ENCODE measurements at places on chromosomes 16 and 17.
A peak's percentile ranks its signal among the peaks of the same experiment; 100 is the strongest.

DNA sequence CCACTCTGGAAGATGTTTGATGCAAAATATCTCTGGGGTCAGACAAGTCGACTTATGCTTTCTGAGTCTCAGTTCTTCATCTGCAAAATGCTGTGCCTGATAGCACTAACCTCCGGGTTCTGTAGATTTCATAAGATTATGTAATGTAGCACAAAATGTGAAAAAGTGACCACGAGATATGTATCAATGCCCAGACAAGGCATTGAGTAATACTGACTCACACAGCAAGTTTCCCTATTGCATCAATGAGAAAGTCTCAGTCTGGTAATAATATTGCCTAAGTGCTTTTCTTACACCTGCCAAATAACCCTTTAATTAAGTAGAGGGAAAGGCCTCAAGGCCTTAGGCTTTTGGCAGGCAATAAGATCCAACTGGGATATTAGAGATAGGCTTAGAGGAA is 41.4 kb upstream of the MMP2 start:
- no peak for DNase-seq

DNA sequence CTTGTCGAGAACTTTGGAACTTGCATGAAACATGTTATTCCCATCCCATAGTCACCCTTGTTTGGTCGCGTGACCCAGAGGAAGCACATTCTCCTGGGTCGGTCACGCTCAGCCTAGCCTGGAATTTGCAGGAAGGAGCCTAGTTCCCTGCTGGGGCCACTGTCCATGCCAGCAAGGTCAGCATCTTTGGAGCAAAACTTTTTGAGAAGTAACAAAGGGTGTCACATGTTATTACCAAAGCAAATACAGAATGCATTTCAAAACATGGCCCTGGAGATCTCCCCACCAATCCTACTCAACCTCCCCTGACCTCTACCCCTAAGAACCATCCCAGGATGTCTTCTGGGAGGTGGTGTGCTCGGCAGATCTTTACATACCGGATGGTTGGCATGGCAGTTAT is 26.2 kb upstream of the IRF8 start:
- DNase-seq = no peak

- DNase-seq = no peak
Measured at GRCh38 chr17:80262775-80263244, 2.2 kb downstream of the RNF213 start.

GRCh38 chr17:28712705-28713415 is 1.2 kb upstream of the PROCA1 start:
- no peak for DNase-seq

DNA sequence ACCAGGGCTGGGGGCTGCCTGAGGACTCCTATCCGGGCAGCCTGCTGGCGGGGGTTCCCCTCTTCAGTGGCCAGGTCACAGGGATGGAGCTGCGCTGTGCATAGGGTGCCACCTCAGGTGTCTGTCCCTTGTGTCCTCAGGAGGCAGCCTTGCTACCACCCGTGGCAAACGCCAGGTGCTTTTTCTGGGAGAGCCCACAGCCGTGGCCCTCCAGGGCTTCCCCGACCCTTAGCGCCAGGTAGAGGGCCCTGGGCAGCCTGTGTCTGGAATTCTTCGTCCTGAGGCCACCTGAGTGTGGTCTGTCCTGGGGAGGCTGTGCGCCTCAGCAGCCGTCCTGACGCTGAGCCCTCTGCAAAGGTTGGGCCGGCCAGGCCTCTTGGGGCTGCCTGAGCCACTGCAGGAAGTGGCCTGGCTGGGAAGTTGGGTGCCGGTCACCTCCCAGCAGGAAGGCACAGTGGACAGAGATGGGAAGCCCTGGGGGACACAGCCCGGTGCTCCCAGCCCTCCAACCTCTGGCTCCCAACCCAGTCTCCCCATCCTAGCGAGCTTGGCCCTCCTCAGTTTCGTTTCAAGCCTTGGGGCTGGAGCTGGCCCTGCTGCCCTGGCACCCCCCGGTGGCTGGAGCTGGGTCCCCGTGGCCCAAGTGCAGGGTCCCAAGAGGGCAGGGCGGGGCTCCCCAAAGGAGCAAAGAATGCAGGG is 7.6 kb upstream of the BAIAP3 start:
- DNase-seq = no peak

- DNase-seq = no peak
Measured at GRCh38 chr17:4221899-4222659, 41.7 kb downstream of the ANKFY1 start.

GRCh38 chr17:49604314-49604869 is 28.7 kb downstream of the NXPH3 start:
- no peak for DNase-seq

DNA sequence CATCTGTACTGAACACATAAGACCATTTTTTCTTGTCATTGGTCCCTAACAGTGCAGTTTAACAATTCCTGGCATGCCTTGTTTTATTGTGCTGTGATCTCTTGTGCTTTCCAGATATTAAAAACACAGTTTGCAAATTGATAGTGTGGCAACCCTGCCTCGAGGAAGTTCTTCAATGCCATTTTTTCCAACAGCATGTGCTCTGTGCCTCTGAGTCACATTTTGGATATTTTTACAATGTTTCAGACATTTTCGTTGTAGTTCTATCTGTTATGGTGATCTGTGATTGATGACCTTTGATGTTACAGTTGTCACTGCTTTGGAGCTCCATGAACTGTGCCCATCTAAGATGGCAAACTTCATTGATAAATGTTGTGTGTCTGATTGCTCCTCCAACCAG is 66.2 kb downstream of the GOSR1 start:
- no peak for DNase-seq

DNA sequence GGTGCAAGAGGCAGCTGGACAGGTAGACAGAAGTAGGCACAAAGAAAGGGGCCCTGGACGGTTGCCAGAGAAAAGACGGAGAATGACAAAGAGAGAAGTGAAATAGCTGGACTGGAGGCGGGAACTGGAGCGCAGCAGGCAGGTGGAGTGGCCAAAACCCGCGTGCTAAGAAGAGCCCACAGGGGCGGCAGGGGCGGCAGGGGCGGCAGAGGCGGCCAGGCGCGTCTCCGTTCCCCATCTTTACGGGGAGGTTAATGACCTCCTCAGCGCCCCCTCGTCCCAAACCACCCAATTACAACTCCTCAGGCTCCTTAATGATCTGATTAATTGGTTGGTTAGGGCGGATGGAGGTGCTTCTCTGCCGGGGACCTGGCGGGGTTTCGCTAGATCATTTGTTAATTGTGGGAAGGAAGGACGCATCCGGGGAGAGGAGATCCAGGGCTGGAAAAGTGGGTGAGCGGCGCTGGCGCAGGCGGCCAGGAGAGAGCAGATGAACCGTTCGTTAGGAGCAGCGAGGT is 15.4 kb upstream of the HOXB9 start:
- no peak for DNase-seq

DNA sequence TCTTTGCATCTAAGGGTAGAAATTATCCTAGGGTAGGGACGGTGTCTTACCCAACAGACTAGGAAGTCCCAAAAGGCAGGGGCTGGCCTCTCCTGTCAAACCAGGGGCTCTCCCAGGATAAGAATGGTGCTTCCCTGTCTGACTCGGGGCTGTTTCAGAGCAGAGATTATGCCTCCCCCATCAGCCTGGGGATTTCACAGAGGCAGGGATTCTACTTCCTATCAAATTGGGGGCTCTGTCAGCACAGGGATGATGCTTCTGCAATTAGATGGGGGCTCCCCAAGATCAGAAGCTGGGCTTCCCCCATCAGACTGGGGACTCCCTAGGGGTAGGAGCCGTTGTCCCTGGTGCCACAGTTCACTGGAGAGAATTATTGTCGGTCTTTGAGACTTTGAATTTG is 2.3 kb downstream of the NXPH3 start:
- no peak for DNase-seq

DNA sequence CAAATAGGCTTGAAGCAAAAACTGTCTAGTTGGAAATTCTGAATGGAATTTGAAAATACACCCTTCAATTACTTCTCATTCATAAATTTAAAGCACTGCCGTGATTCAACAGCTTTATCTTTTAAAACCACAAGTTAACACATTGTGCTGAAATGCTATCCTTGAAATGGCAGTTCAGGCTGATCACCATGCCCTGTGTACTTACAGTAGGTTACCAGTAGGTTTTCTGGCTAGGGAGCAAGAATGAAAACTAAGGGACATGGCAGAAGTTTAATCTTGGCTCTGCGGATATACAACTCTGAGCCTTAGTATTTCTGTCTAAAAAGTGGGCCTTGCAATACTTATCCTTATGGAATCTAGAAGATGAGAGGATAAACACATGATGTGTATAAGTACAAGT is 28.0 kb downstream of the NXPH3 start:
- DNase-seq = no peak

DNA sequence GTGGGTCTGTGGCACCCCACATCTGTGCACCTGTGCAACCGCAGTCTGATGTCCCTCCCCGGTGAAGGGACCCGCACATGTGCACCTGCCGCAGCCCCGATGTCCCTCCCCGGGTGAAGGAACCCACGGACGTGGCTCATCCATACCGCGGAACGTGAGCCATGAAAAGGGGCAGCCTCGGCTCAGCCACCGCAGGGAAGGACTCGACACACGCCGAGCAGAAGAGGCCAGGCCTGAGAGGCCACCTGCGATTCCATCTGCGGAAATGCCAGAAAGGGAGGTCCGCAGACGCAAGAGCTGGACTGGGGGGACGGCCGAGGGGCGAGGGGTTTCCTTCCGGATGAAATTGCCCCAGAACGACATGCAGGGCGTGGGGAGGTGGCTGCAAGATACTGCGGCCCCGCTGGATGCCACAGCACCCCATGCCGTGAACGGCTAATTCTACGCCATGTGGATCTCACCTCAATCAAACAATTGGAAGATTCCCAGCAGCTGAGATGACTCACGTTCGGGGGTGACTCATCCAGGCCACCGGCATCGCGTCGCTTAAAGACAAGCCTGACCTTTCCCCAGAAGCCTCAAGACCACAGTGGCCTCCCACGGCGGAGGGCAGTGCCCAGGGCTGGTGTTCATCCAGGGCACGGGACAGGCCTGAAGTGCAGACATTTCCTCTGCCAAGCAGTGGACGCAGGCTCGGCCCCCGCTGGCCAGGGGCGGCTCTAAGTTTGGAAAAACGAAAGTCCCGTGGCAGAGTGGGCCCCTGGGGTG is 21.0 kb downstream of the SOX8 start:
- DNase-seq = no peak

GRCh38 chr16:77457046-77457445 is 22.2 kb upstream of the ADAMTS18 start:
- no peak for DNase-seq

DNA sequence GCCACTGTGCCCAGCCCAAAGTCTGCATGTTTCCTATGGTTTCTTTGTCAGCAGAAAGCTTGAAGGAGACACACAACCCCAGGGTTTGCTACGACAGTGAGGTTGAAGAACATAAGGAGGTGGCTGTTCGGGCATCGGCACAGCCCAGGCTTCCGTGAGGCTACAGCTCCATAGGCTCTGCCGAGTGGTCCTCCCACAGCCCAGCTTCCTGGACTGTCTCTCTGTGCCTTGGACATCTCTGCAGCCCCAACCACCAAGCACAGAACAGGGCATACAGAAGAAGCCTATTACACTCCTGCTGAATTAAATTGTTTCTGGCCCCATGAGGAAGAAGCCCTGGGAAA is 3.2 kb upstream of the HAP1 start:
- DNase-seq = peak; percentile 6

- DNase-seq = no peak
Measured at GRCh38 chr17:13542636-13543035, 59.1 kb downstream of the HS3ST3A1 start.

DNA sequence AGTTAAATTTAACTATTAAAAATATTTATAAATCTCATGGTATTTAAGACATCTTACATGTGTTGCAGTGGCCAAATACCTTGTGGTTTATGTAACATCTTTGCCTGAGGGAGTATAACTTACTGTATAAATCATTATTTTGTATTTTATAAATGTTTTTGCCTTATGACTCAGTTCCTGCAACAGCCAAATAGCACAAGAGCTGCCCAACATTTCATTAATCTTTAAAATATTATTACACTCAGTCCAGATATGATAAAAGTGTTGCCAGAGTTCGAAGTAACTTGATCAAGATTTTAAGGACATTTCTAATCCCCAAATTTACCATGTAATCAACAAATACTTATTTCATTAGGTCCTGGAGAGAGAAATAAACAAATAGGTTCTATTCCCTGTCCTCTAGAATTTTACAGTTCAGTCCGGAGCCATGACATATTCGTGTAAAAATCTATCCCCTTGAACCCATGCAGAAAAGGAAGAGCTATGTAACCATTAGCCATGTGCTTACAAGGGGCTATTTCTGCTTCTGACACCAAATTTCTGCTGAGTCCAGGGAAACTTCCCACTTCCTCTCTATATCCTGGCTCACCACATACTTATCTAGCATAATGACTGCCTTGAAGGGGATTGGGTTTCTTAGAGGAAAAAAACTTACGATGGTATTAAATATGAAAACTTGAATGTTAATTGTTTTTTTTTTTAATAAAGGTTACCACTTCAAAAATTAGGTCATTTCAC is 44.0 kb downstream of the IRX6 start:
- no peak for DNase-seq

DNA sequence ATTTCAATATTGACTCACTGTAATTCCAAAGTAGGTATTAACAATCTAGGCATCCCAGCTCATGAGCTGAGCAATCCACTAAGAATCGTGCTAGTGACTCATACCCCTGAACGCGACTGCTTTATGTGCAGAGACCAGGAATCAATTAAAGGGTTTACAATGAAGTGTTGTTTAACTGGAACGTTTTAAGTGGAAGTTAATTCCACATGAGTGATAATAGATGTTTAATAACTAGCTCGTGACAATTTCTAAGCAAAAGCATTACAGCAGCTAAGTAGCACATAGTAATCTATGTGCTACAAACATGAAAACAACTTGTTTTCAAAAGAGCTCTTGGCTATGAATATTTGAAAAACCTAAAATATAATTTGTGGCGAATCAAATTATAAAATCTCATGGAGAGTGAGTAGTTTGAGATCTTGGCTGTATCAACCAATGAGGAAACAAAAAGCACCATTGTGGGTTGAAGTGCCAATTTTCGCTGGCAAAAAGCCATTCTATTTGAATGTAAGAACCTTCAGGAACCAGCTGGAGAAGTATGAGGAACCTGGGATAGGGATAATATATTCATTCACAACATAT is 9.4 kb downstream of the GJC1 start:
- DNase-seq = no peak

GRCh38 chr17:7217113-7217987 is 2.3 kb downstream of the DLG4 start:
- DNase-seq = no peak

GRCh38 chr16:85522842-85523601 is 90.1 kb upstream of the GSE1 start:
- no peak for DNase-seq

GRCh38 chr17:76005263-76006149 is 4.9 kb downstream of the CDK3 start:
- DNase-seq = peak; percentile 76
